ENCODE measurements at places on chromosomes 7 and 10. TPM values are rescaled to one million over a fixed set of nuclear protein-coding genes. Genes with fewer than 3 reads are reported as not detected.

RBP3 gene
- total RNA-seq, result not detected

TAS2R39 gene
- not detected for total RNA-seq

LGI1 gene
- 0.13 TPM for total RNA-seq

MAGI2 gene
- total RNA-seq, result 9.8 TPM

GHRHR gene
- not detected for total RNA-seq

BUB3 gene
- total RNA-seq, result 145 TPM
